Nucleus accumbens (tissue), 56 donors: ENCODE measurements at places on chromosomes 7 and 10.
A peak's percentile ranks its signal among the peaks of the same experiment; 100 is the strongest.

DNA sequence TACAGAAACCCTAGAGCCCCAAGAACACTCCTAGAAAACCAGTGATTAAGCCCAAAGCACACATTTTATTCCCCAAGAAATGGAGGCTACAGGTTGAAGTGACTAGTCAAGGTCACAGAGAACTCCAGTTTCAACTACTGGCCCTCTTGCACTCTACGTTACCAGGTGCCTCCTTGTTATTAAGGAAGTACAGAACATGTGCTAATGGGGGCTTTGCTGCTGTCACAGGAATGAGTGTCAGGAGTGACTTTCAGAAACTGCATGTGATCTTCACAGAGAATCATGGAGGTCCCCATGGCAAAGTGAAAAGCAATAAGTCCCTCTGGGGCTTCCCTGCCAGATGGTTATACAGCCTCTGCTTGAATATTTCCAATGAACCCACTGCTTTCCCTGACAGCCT, 19.3 kb downstream of the JAZF1 start:
- DNase-seq = no peak

DNA sequence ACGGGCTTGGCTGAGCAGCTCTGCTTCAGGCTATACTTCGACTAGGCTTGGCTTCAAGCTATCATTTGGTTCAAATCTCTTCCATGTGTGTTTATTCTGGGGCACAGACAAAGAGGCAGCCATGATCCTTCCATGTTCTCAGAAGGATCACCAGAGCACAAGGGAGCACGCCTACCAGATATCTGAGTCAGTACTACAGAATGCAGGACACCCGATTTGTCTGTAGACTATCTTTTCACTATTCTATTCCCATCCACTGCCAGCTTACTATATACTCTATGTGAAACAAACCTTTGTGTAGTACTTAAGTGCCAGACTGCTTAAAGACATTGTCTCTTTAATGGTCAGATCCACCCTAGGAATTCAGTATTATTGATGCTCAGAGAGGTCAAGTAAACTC, 35.1 kb downstream of the CH25H start:
- DNase-seq = no peak

- DNase-seq = no peak
Observed at GRCh38 chr7:100641463-100641859, at the start of gene TFR2. TSS of gene TFR2 (minus strand) at chr7:100641552. CDS start at chr7:100641509, 43 bp downstream.

DNA sequence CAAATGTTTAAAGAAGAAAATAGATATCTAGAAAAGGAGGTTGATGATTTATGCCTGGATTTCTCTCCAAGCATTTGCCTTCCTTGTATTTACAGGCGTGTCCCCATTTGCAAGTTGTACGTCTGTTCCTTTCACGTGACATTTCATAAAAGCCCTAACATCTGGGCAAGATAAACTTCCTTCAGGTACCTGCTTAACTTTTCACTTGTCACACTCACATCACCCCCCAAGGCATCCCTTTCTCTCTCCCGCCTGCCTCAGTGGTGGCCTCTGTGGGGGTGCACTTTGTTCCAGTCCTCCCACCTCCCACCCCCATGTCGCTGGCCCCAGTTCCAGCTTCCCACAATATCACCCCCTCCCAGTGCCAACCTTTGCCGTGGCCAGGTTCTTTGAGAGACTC, 6.7 kb downstream of the TWIST1 start:
- DNase-seq = no peak

DNA sequence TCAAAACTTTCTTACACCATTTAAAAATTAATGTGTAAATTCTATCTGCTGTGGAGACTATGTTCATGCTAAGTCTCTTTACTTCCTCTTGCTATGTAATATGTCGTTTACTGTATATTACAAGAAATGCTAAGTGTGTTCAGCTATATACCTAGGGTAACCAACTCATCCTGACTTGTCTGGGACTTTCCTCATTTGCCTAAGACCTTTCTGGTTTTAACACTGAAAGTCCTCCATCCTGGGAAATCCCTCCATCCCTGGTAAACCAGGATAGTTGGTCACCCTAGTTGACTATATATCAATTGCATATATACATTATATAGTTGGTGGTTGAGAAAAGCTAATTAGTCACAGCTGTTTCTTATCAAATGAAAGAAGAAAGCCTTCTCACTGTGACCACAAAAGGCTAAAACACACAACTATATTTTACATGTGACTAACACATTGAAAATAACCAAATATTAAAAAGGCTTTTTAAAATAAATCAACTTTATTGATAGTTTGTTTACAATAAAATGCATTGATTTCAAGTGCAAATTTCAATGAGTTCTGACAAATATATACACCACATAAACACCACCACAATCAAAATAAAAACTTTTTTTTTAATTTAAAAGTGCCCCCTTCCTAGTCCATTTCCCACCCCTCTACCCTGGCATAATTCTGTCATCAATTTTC, 167.7 kb upstream of the INHBA start:
- DNase-seq = no peak

GRCh38 chr10:102297101-102297500, 51.8 kb downstream of the GBF1 start:
- DNase-seq = no peak

- DNase-seq = peak; percentile 26
Observed at GRCh38 chr7:74587435-74588126, 69.9 kb upstream of the GTF2I start.

- no peak for DNase-seq
Observed at GRCh38 chr7:74579800-74580685, 77.5 kb upstream of the GTF2I start.

- DNase-seq = no peak
Observed at GRCh38 chr7:45074528-45075354, 14.0 kb downstream of the NACAD start.

DNA sequence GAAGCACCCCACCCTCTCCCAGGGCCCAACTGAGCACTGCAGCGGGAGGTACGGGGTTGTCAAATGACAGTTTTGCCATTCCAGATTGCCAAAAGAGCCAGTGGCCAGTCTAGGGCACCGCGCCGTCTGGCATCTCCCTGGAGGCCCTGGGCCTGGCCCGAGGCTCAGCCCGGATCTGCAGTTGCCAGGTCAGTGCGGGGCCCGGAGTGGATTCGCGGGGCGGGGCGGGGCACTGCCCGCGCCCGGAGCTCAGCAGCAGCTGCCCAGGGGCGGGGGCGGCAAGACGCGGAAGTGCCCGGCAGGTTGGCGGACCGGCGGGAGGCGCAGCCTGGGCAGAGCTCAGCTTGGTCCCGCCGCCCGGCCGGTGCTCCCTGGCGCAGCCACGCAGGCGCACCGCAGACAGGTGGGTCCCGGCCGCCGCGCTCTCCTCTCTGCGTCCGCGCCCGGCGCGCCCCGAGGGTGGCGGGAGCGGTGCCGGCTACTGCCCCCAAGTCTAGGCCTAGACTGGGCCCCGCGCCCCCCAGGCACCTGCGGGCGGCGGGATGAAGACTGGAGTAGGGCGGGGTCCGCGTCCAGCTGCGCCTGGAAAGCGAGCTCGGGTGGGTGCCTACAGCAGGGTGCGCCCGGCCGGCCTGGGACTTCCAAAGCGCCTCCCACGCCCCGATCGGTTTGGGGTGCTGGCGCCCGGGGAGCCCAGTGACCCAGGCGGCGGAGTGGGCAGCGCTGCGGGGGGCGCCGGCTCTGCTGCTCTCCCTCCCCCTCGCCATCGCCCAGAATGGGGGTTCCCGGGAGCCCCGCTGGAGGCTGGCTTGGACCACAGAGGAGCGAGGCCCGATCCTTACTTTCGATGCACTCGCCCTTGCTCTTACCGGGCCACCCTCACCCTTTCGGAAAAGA, at the start of gene IRF5:
Gene IRF5, plus strand, starts transcription at position 281 of the 897 bp plus-strand sequence. CDS start 4,155 bp downstream, outside the sequence.
- no peak for DNase-seq

DNA sequence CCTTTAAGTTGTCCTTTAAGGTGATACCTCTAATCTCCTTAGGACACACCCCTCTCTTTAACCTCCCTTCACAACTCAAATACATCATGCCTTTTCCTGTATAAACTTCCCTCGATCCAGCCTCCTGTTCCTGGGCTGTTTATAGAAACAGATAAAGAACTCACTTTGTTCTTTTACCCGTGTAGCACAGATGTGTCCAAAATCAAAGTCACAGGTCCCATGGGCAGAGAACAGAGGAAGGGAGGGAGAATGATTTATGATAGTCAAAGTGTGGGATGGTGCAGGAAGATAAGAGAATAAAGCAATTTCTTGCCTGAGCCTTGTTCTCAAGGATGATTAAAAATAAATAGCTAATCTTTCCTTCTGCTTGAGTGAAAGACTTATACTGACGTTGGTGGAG, 50.3 kb upstream of the CABCOCO1 start:
- DNase-seq = no peak

DNA sequence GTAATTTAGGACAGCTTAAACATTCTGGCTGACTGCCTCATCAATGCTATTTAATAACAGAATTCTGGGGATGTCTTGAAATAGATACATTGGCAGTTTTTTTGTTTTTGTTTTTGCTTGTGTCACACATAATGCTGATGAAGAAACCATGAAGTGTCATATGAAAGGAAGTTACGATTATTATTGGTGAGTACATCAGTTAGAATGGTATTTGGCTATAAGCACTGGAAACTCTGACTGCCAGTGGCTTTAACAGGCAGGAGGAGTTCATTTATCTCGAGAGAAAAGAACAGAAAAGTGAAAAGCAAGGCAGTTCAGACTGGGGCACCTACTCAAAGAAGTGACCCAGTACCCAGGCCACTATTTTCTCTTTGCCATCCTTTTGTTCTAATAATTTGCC, 18.1 kb downstream of the LSM8 start:
- no peak for DNase-seq

DNA sequence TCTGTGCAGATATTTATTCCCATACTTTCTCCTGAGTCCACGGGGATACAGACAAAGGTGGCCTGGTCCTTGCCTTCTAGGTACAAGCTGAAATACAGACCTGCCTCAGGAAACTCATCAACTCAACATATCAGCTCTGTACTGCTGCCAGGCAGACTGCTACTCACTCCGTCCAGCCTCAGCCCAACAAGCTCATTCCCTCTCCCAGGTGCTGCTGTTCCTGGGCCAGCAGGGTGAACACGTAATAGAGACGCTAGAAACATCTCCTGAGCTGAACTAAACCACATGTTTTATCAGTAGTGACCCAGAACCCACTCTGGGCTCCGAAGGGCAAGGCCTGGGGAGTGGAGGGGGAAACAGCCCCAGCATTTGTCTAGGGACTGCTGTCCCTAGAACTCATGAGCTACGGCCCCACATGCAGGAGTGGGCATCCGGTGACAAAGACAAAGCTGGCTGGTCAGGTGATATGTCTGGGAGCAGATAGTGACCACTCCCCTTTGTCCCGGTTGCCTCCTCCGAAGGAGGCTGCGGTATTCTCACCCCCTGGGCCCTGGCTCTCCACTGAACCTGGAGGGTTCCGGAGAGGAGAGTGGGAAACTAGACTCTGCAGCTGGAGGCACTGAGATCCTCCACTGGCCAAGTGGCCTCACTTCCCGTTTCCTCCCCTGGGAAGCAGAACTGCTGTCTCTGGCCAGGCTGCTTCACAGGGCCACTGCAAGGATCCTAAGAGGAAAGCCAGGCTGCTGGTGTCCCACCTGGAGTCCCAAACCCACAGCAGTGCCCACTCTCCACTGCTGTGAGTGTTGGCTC, 116.1 kb downstream of the FAM53B start:
- DNase-seq = no peak

GRCh38 chr7:148173369-148173768, 417.2 kb upstream of the C7orf33 start:
- no peak for DNase-seq

- DNase-seq = no peak
Observed at GRCh38 chr7:44522315-44522714, 18.8 kb downstream of the NPC1L1 start.

- DNase-seq = no peak
Observed at GRCh38 chr7:131830681-131831080, 274.3 kb upstream of the PODXL start.

GRCh38 chr10:70462349-70462984, 16.1 kb upstream of the PALD1 start:
- peak; percentile 49 for DNase-seq

DNA sequence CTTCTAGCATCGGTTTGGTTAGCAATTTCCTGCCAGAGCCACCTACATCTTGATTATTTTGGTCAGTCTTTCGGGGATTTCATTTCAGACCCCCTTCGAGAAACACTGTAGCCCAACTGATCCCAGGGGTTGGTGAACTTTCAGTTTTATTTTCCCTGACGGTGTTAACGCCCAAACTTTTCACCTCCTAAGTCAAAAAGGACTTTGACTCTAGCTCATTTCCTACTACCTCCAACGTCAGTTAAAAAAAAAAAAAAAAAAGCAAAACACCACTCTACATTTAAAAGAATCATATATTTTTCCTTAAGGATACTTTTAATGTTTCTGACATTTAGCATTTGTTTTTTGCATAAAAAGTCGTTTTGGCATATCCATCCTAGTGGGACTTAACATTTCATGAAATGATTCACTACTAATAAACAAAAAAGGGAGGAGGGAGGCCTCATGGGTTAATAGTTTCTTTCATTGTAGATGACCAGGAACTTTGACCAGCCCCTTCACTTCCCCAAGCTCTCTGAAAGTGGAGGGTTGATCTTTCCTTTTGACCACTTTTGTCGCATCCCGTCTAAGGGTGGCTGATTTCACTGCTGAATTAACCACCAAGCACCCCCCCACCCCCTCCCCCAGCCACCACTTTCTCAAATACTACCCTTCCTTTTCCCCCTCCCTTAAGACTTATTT, 764 bp upstream of the TCF7L2 start:
- no peak for DNase-seq

DNA sequence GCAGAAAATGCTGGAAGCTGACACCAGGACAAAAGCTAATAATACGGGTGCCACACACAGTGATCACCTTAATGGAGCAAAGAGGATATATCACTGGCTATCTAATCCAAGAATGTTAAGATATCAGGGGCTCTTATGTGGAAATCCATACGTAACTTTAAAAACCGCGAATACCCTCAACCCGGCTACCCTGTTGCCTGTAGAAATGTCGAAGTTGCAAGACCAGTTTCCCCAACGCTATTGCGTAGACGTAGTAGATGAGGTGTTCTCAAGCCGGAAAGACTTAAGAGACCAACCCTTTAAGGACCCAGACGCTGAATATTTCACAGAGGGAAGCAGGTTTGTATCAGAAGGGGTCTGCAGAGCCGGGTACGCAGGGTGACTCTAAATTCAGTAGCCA, 7.9 kb upstream of the CYREN start:
- no peak for DNase-seq

GRCh38 chr7:108088729-108089128, 41.4 kb downstream of the LAMB4 start:
- no peak for DNase-seq

GRCh38 chr10:127866276-127867013, 26.3 kb downstream of the CLRN3 start:
- no peak for DNase-seq

GRCh38 chr7:143458263-143458662, 15.0 kb downstream of the TAS2R60 start:
- DNase-seq = no peak

DNA sequence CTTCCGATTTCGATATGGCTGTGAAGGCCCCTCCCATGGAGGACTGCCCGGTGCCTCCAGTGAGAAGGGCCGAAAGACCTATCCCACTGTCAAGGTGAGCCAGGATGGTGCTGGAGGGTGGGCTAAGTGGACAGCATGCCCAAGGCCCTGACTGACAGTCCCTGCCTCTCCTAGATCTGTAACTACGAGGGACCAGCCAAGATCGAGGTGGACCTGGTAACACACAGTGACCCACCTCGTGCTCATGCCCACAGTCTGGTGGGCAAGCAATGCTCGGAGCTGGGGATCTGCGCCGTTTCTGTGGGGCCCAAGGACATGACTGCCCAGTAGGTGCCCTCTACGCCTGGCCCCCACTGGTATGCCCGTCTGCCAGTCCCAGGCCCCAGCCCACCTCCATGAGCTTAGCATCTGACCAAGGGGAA, 1.2 kb downstream of the NFKB2 start:
- no peak for DNase-seq
